ENCODE measurements at places on chromosomes 3 and 15. TPM values are rescaled to one million over a fixed set of nuclear protein-coding genes. Genes with fewer than 3 reads are reported as not detected.

DNA sequence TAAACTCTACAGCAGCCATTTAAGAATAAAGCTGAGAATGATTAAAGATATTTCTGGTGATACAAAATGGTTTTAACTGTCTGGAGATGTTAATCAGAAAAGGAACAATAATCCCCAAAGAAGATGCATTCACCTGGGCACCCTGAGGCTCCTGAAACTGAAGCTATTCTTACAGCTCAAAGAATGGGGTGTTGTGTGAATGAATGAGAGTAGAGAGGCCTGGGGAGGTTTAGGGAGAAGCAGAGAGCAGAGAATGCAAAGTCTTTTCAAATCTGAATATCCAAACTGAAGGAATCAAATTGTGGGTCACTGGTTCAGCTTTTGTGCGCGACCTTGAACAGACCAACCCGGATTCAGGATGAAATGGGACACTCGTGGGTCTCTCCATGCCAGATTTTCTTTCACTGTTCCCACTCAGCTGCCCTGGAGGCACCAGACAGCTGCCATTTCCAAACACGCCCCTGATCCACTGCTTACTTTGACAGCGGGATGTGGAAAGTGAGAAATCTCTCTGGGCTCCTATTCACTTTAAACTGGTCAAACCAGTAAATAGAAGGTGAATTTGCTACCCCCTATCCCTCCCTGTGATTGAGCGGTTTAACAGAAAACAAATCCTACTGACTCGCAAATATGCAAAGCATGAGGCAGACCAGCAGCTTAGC lies 485.5 kb upstream of the THBS1 start:
- H3K36me3 ChIP-seq = no peaks in the 10 kb centered on the region
- peaks cover 3% of the 10 kb centered on the region for H3K27me3 ChIP-seq
- no peak overlapping the region for H3K27ac ChIP-seq
- no peak for DNase-seq

DNA sequence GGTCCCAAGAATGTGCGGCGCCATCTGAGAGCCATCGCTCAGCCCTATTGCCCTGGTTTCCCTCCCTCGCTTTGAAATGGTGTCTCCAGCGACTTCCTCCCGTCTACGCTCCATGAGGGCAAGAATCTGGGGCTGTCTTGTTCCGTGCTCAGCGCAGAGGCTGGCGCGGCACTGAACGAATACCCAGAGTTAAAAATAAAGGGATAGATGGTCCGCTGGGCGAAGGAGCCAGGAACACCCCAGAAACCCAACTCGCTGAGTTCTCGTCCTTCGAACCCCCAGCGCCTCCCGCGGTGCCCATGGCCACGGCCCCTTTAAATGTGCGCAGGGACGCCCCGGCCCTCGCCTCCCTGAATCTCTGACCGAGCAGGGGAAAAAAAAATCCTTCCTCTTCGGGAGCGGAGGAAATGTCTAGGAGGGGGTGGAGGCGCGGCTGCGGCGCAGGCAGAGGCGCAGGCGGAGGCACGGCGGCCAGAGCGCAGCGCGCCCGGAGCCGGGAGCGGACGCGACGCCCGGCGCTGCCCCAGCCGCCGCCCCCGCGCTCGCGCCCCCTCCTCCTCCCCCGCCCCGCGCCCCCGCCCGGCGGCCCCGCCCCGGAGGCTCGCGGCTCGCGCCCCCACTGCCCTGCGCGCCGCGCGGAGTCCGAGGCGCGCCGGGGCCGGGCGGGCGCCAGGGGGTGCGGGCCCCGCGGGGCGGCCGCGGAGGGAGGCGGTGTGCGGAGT lies 8.5 kb upstream of the FGD5 start:
- peaks cover 17% of the 10 kb centered on the region for H3K27me3 ChIP-seq
- no peaks in the 10 kb centered on the region for H3K36me3 ChIP-seq
- no peaks in the 10 kb centered on the region for H3K4me1 ChIP-seq
- no peak overlapping the region for H3K27ac ChIP-seq

DNA sequence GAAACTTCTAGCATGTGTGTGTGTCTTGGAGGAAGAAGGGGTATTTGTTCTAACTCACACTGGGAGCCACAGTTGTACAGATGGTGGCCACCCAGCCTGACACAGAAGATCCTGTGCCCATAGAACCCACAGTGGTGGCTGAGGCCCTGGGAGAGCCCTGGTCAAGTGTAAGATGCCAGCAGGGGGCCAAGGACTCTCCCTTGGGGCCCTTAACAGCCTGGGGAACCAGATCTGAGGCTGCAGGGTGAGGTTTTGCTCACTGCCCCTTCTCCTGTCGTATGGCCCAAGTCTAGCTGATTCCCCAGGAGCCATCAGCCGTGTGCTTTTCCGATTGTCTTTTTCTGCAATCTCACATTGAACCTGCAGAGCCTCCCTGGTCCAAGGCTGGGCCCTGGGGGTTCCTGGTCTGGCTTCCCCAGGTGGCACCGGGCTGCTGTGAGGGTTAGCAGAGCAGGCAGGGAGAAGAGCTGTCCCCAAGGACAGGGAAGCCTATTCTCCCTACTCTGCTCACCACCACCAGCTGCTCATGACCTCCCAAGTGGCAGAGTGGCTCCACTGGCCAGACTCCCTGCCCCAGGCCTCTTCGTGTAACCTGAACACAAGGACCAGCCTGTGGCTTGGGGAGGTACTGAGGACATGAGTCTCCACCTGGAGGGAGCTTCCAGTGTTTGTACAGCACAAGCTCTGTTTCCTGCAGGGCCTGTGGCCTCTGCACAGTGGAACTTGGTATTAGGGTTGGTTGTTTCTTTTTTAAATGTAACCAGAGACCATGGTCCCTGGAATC lies 51.9 kb downstream of the CA12 start:
- H3K4me3 ChIP-seq = no peak overlapping the region
- no peak for DNase-seq
- H3K27ac ChIP-seq = no peak overlapping the region
- no peaks in the 10 kb centered on the region for H3K27me3 ChIP-seq
- H3K36me3 ChIP-seq = no peaks in the 10 kb centered on the region

- H3K27ac ChIP-seq = no peak overlapping the region
- H3K4me1 ChIP-seq = no peaks in the 10 kb centered on the region
- no peak overlapping the region for H3K4me3 ChIP-seq
- no peaks in the 10 kb centered on the region for H3K27me3 ChIP-seq
- no peaks in the 10 kb centered on the region for H3K36me3 ChIP-seq
These were observed 27.0 kb downstream of the ALS2CL start for GRCh38 chr3:46666453-46666845.

DNA sequence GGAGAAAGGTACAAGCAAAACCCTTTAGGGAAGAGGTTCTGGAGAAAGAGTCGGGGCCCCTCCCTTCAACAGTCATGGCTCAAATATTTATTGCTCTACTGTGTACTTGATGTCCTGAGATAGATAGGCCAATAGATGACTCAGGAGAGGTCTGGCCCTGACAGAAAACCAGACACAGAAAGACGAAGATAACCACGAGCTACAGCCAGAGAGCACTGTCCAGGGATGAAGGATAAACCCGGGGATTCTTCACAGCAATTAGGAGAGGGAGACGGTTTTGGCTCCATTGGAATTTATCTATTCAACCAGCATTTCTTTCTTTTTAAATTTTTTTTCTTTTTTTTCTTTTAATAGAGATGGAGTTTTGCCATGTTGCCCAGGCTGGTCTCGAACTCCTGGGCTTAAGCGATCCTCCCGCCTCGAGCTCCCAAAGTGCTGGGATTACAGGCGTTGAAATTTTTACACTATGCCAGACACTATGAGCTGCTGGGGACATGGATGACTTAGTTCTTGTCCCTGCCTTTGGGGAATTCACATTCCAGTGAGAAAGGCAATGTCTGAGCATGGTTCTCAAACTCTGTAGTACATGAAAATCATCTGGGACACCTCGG lies 4.6 kb upstream of the CIDEC start:
- H3K27me3 ChIP-seq = no peaks in the 10 kb centered on the region
- no peak for DNase-seq
- H3K36me3 ChIP-seq = no peaks in the 10 kb centered on the region

- no peak for DNase-seq
- H3K36me3 ChIP-seq = no peaks in the 10 kb centered on the region
- H3K27ac ChIP-seq = no peak overlapping the region
- no peak overlapping the region for H3K4me3 ChIP-seq
These were observed 381.8 kb upstream of the THBS1 start for GRCh38 chr15:39199076-39199475.

DNA sequence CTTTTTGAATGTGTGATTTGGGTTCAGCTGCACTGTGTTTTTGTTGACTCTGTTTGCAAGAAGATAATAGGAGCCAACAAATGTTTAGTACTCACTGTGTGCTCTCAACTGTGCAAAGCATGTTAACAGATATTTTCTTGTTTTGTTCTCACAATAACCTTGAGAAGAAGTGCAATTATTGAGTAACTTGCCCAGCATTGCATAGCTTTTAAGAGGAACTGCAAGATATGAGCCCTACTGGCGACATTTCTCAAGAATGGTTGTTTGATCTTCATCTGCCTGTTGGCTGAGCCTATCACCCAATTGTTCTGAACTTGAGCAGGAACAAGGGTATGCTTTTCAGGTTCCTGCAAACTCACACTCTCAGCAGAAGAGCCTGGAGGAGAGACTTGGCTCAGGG lies 43.4 kb upstream of the AGBL1 start:
- H3K36me3 ChIP-seq = no peaks in the 10 kb centered on the region
- H3K4me3 ChIP-seq = no peak overlapping the region
- H3K27me3 ChIP-seq = no peaks in the 10 kb centered on the region
- H3K4me1 ChIP-seq = no peaks in the 10 kb centered on the region
- no peak for DNase-seq
- no peak overlapping the region for H3K27ac ChIP-seq

- no peak for DNase-seq
- H3K36me3 ChIP-seq = no peaks in the 10 kb centered on the region
- H3K4me3 ChIP-seq = no peak overlapping the region
- peaks cover 15% of the 10 kb centered on the region for H3K4me1 ChIP-seq
- H3K27me3 ChIP-seq = no peaks in the 10 kb centered on the region
These were observed 4.1 kb downstream of the CELF6 start for GRCh38 chr15:72315706-72316370.

Gene OXSM
- total RNA-seq = 7.3 TPM
